ENCODE measurements at places on chromosomes 4 and X. TPM values are rescaled to one million over a fixed set of nuclear protein-coding genes. Genes with fewer than 3 reads are reported as not detected.

DNA sequence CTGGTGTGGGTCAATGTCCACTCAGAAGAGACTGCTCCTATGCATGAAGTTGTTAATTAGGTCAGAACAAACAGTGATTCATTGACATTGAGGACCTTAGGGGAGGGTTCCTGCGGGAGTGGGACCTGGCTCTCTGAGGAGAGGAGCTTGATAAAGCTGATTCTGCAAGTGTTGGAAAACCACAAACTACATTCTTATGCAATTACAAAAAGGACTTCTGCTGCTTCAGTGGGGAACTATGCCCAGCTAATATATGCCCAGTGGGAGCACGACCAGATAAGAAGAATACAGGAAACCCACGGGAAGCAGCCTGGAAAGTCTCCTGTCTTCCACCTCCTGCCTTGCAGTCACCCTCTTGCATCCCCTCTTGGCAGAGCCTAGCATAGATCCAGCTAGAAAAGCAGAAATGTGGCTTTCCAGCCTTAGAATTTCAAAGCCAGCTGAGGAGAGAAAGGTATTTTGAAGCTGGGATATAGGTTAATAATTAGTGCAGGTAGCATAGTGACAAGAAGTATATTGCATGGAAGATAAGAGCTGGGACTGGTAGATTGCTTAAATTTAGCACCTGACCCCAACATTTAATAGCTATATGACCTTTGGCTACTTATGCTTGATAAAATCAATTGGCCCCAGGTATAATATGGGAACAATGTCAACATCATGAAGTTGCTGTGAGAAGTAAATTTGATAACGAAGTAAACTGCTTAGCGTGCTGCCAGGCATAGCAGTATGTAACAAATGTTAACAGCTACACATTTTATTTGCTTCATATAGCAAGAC lies 34.9 kb upstream of the UGT8 start:
- DNase-seq = no peak

GRCh38 chrX:136191171-136191570 lies 43.8 kb downstream of the FHL1 start:
- no peak for DNase-seq

GRCh38 chrX:101208152-101208905 lies 11.3 kb upstream of the DRP2 start:
- no peak for DNase-seq

DNA sequence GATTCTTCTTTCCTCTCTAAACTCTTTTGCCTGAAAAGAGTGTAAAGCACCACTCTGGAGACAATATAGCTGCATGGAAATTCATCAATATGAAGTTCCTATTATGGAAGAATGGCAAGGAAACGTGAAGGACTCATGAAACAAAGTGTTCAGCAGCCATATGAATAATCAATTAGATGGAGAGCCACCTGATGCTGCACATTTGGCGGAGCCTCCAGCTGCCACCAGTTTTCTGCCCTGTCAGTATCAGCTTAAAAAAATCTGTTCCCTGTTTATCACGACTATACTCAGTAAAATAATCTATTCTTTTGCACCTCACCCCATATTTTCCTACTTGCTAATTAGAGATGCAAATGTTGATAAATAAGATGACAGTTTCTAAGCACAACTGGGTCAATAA lies 276.0 kb downstream of the UNC5C start:
- DNase-seq = no peak

Gene CORIN
- total RNA-seq = 0.39 TPM

Gene MTNR1A
- total RNA-seq = 0.97 TPM

Gene ALAS2
- not detected for total RNA-seq

Gene SNCA
- 8.5 TPM for total RNA-seq
